ENCODE measurements at places on chromosomes 11 and 22.
A peak's percentile ranks its signal among the peaks of the same experiment; 100 is the strongest.

DNA sequence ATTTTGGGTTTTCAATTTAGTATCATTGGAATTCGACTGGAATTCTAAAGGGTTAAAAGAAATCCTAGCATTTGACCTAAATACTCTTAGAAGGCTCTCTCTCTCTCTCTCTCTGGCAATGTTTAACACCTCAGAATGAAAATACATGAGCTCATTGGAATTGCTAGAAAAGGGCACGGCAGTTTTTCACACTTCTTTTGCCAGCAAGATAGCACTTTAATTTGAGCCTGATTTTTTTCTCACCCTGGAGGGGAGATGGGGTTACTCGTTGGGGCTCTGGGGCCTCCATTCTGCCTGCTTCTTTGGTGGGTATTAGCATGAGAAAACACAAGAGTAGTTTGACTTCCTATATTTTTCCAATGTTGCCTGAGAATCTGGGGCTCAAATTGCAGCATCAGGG, 22.8 kb upstream of the CLMP start:
- no peak for DNase-seq

- DNase-seq = no peak
Measured at GRCh38 chr11:11843642-11844041, 1.9 kb downstream of the USP47 start.

- DNase-seq = no peak
Measured at GRCh38 chr11:9875399-9875798, 211.5 kb downstream of the SWAP70 start.

- DNase-seq = no peak
Measured at GRCh38 chr22:19110064-19110458, 12.2 kb downstream of the DGCR2 start.

DNA sequence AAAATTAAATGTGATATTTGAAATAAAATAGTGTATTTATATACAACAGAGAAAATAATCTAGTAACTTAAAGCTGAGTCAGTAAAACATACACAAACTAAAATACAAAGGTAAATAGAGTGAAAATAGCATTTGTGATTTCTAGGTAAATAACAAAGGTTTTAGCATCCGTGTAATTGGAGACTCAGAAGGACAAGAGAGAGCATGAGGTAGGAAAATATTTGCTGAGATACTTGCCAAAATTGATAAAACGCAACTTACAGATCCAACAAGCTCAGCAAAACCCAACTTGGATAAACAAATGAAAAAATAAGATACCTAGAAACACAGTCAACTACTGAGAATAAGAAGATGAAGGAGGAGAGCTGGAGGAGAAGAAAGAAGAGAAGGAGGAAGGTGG, 634.7 kb upstream of the CCDC179 start:
- DNase-seq = no peak

GRCh38 chr11:130816546-130817329, 99.5 kb downstream of the SNX19 start:
- DNase-seq = no peak

- no peak for DNase-seq
Measured at GRCh38 chr11:27186580-27186979, 146.0 kb downstream of the BBOX1 start.

GRCh38 chr11:19711911-19712280, 741 bp upstream of the NAV2 start:
- DNase-seq = peak; percentile 34

DNA sequence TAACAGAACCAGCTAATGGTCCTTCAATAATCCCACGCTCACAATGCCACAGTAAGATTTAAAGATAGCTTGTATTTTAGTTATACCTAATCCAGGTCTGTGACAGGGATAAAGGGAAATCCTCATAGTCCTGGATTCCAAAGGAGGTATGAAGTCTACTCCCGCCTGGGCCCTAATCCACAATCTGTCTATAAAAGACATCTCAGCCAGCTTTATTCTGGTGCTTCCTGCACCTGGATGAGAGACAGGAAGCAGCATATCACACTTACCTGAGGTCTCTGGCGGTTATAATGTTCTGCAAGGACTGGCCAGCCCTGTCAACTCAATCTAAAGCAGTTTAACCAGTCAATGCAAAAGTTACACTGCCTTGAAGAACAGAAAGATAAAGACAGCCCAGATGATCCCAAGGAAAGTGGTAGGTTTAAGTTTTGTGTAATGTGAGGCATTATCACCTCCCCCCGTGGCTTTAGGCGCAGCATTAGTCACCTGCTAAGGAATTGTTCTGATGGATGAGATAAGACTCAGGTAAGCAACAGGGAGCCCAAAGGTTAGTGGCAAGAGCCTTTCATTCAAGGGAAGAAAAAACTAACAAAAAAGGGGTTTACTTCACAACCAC, 57.6 kb downstream of the PLEKHA7 start:
- DNase-seq = no peak

DNA sequence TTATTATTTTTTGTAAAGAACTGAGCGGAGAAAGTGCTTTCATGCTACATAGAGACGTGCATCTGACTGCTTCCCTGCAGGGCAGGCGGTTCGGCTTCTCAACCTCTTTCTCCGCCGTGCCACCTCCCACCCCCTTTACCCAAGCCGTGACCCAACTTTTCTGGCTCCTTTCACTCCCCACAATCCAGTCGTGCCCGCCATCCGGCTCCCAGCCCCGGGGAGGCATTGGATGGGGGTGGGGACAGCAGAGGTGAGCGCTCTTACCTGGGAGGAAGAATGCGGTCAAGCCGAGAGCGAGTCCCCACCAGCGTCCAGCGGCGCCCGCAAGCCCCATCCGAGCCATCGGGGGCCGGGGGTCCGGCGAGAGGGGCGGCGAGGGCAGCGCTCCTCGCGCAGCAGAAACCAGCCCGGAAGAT, 781 bp downstream of the NECTIN1 start:
- DNase-seq = peak; percentile 20

All from activated CD4-positive, alpha-beta T cell treated with anti-CD3 and anti-CD28 coated beads, Interleukin-2, amount 50 U/mL, for 48 hours (primary cell).